ENCODE measurements at places on chromosomes 7 and 10.

DNA sequence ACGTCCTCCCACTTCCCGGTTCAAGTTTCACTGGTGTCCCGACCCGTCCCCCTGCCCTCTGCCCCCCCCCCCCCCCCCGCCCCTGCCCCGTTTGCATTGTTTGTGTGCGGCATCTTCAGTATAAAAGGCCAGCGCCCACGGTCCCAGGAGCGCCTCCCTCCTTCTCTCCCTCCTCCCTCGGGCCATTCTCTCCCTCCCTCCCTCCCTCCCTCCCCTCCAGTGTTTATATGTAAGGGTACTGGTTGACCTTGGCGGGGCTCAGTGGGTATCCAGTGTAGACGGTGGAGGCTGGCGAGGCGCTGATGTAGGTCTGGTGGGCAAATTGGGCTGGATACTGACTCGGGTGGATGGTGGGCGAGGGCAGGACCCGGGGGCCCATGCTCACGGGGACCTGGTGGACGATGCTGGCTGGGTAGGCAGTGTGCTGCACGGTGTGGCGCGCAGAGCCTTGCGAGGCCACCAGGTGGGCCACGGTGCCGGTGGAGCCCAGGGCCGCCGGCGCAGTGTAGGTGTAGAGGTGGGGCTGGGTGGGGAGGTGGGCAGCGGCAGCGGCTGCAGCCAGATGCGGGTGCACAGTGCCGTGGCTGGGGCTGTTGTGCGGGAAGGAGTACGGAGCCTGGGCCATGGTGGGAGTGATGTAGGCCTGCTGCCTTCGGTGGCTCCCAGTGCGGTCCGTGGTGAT lies 49.4 kb downstream of the CLEC2L start:
- no peak for DNase-seq

DNA sequence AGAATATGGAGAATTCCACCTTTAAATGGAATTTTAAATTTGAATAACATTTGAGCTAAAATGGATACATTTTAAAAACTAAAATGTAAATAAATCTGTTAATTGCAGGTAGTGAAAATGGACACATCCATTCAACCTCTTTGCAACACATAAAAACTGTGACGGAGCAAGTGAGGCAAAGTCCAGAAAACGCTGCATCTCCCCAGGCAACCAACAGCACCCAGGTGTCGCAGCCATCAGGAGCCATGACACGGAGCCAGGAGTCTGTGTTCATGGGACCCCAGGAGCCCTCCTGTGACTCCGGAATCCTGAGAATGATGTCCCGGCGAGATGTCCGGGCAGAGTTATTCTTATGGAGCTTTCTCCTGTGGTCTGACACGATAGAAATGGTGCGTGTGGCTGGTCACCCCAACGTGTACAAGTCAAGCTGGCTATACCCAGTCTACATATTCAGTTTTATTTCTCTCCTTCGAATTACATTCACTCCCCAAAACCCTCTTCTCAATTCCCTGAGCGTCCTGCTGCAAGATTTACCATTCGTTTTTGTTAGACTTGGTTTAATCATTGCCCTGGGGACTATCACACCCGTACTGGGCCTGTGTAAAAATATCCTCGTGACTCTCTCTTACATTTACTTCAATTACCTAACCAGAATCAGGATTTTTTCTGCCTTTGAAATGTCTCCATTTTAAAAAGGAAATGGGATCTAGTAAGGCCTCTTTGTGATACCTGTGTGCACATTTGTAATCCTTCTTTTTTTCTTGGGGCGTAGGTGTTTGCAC lies 13.1 kb upstream of the MRC1 start:
- DNase-seq, result no peak

GRCh38 chr10:72096115-72097000 lies 8.0 kb upstream of the SPOCK2 start:
- DNase-seq, result peak; percentile 25

DNA sequence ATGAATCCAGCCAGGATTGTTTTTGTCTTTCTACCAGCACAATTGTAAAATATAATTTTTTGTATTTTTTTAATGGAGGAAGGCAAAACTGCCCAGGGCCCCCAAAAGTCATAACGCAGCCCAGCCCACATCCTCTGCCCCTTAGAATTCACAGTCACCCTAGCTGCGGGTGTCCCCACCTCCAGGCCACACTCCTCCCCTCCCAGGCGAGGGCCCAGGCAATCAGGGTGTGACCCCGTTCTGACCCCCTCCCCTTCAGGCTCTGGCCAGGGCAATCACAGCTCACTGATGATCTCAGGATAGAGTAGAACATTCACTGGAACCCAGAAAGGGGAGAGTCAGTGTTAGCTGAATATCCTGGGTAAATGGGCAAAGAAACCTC lies 92.0 kb upstream of the MACROH2A2 start:
- no peak for DNase-seq

- peak; percentile 86 for DNase-seq
Observed at GRCh38 chr7:17651863-17652385, 288.4 kb downstream of the SNX13 start.

GRCh38 chr10:62687230-62687748 lies 117.2 kb upstream of the ADO start:
- no peak for DNase-seq

- DNase-seq, result no peak
Observed at GRCh38 chr7:77464589-77464988, 48.4 kb upstream of the GSAP start.

DNA sequence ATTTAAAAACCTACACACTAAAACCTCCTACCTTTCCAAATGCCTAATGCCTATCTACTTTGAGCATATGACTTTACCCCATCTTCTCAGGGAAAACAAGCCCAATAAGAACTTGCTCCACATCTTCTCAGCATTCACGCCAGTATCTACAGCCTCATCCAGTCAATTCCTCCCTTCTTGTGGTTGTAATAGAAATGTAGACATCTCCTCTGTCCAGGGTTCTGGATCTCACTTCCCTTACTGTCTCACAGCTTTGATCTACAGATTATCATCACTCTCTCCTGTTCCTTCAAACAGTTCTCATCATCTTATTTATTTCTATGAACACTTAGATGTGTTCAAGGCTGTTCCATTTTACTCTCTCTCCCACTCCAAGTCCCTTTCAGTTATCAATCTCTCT lies 70.4 kb upstream of the NOBOX start:
- no peak for DNase-seq

DNA sequence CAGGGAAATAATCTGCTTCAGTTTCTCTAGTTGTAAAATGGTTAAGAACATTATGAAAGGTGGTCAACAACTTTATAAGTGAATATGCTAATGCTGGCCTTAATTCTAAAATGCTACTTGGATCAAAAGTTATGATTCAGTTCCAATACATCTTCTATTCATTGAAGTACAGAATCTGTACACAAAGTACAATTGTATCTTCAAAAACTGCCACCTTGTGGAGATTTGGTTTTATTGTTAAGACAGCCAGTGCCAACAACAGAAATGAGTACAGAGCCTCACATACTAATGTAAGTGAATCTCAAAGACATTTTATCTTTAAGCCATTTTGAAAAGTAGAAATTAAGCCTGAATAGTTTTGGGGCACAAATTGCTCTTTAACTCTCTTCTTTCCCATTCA lies 194.0 kb downstream of the CFTR start:
- DNase-seq, result no peak

DNA sequence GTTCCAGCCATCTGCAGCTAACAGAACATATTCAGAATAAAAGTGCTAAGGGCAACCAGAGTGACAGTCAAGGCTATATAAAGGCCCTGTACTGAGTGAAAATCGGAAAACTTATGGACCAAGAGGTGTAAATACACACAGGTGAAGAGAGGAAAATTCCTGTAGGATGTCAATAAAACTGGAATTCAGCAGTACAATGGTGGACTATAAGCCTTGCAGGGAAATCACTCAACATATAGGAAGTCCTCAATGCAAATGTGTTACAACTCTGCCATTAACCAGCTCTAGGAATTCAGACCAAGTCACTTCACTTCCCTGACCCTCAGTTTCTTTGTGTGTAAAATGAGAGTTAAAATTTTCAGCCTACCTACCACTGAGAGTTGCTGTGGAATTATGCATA lies 7.7 kb downstream of the USP6NL start:
- no peak for DNase-seq

DNA sequence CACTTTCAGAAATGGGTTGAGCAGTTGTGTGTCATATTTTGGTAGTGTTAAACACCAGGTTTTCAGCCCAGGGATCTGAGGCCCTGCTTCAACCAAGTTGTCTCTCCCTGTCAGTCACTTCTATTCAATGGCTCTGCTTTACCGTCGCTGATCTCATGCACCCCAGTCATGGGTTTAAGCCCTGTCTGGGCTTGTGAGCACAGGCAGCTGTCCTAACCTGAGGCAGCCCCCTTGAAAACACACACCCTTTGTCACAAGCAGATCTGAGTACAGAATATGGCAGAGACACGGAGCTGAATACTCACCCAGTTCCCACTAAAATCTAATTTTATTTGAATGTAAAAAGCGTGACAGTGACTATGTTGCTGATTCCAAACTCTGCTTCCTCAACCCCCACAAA lies 110.6 kb upstream of the GLI3 start:
- DNase-seq, result no peak

GRCh38 chr7:125871431-125871830 lies 941.8 kb upstream of the POT1 start:
- DNase-seq, result no peak

GRCh38 chr10:30079408-30079807 lies 20.0 kb upstream of the JCAD start:
- no peak for DNase-seq

- DNase-seq, result no peak
Observed at GRCh38 chr7:50783801-50784507, 1.3 kb upstream of the GRB10 start.

- no peak for DNase-seq
Observed at GRCh38 chr10:25615926-25616325, 318.1 kb upstream of the MYO3A start.

- no peak for DNase-seq
Observed at GRCh38 chr10:55629793-55630490, 731.1 kb downstream of the ZWINT start.

GRCh38 chr10:52558090-52558489 lies 214.5 kb downstream of the MBL2 start:
- DNase-seq, result no peak

- DNase-seq, result peak; percentile 25
Observed at GRCh38 chr7:43612599-43613589, 30.0 kb downstream of the STK17A start.

DNA sequence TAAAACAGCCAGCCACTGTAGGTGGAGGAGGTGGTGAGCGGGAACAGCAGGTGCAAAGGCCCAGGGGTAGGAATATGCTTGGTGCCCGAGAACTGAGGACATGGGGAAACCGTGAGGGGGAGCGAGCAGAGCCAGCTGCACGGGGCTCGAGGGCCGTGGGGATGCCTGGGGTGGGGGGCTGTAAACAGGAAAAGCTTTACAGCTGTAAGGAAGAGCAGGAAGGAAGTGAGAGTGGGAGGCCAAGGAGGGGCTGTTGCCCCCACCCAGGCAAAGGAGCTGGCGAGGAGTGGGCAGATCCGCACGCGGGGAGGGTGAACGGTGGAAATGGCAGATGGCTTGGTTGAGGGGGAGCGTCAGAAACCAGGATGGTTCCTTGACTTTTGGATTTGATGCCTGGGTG lies 34.4 kb downstream of the ZMIZ1 start:
- no peak for DNase-seq

GRCh38 chr7:101239191-101239950 lies 1.8 kb upstream of the CLDN15 start:
- no peak for DNase-seq

- DNase-seq, result peak; percentile 54
Observed at GRCh38 chr10:112631501-112632400, 184.7 kb downstream of the VTI1A start.

DNA sequence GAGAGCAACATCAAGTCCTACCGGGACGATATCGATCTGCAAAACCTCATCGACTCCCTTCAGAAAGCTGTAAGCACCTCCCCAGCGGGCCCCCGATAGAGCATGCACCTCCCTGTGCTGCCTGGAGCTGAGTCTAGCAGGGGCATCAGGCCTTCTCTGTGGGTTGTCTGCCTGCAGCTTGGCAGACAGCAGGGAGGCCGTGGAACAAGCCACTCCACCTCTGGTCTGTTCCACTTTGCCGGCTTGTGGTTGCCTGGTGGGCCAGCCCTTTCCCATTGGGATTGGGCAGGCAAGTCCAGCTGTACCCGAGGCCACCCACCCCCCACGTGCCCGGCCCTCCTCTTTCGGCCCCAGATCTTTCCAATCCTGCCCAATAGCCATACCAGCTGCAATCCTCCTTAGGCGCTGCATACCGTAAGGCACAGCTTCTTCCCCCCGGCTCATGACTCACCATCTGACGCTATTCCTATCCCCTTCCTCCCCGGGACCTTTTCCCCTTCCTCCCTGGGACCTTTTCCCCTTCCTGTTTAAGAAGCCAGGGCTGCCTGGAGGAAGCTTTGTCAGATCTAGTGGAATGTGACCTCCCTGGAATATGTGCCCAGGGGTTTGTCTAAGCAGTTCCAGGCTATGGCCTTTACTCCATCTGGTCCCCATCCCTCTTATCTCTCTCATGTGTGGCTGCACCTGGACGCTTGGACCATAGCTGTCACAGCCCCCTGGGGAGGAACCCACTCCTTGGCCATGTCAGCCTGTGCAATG lies 28.1 kb upstream of the SH2D4B start:
- no peak for DNase-seq

DNA sequence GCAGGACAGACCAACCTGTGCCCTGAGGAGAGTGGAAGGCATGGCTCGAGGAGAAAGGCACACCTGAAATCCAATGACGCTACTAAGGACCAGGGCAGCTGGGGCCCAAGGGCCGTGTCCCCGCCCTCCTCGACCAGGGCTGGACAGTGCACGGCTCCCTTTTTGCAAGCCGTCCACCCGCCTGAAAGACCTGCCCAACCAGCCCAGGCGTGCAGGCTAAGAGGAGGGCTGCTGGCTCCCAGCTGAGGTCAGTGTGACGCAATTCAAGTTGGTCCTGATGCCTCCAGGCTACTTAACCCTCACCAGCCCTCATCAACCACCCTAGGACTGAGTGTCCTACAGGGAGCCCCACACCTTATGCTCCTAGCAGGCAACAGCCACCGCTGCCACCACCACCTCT lies 69.3 kb downstream of the DLG5 start:
- no peak for DNase-seq

DNA sequence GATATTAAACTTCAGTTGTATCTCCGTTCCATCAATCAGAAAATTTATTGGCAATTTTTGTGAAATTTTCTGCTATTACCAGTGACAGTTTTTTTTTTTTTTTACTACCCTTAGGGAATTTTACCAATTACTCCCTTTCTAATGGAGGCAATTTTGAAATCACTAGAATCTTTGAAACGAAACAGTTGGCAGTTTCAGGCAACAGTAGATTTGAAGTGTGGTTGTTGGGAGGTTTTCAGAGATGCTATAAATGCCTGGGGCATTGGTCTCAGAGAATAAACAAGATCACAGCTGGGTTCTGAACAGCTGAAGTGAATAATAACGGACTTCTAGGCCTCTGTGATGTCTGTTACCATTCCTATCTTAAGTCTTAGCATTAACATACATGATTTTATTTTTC lies 535.9 kb upstream of the POT1 start:
- DNase-seq, result no peak
